Activated CD4-positive, alpha-beta memory T cell treated with anti-CD3 and anti-CD28 coated beads for 36 hours (primary cell): ENCODE measurements at places on chromosomes 5 and 9.

DNA sequence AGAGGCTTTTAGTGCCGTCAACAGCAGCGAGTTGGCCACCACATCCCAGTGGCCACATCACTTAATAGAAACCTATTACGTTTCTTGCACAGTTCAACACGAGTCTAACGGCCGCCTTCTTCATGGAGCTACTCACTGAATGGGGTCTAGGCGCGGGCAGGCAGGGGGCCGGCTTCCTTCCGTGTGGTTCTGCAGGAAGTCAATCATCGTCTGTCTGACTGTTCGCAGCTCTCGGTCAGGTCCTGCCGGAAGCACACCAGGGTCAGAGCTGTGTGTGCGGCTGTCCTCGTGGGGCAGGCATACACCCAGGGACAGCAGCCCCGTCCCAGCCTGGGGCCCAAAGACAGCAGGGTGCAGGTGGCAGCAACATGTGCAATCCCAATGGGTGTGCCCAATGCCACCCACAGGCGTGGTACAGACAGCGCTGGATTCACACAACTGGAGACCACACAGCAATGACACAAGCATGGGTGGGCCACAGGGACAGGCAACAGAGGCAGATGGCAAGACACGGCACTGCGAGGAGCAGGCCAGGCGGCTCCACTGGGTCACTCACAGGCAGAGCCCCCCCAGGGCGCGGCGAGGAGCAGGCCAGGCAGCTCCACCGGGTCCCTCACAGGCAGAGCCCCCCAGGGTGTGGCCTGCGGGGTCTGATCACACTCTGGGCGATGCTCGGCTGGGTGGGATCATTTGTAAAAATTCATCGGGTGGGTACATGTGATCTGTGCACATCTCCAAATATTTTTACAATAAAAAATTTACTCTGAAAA lies 19.1 kb upstream of the LHX3 start:
- no peak for DNase-seq

- no peak for DNase-seq
These were observed 53.1 kb downstream of the PDCD1LG2 start for GRCh38 chr9:5563417-5563815.

DNA sequence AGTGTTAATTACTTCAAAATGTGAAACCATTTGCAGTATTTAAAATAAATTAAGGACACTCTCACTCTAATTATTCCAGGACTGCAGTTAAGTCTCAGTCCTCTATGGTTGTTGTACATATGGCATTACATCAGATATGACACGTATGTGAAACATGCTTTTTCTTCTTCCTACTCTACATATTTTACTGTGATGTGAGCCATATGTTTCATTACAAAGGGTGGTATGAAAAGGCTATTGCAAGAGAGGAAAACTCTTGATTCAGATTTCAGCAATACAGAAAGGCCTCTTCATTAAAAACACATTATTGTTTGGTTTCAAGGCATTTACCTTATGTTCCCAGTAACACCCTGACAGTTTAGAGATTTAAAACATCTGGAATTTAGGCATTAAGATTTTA lies 964.5 kb upstream of the DMAC1 start:
- DNase-seq = no peak

DNA sequence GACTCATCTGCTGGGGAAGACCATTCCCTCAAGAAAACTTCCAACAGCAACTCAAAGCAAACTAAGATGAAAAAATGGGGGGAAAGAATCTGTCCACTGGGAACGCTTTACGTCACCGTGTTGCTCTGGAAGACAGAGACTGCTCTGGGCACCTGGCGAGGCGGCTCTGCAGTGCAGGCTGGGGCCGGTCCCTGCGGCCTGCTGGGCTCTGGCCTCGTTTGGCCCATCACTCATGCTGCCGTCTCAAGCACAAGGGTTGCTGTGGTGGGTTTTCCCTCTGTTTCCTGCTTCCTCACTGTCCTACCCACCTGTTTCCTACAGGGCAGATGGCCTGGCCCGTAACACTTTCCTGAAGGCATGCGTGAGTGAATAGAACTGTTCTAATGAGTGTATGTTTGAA lies 92.9 kb upstream of the OTULINL start:
- DNase-seq = no peak

DNA sequence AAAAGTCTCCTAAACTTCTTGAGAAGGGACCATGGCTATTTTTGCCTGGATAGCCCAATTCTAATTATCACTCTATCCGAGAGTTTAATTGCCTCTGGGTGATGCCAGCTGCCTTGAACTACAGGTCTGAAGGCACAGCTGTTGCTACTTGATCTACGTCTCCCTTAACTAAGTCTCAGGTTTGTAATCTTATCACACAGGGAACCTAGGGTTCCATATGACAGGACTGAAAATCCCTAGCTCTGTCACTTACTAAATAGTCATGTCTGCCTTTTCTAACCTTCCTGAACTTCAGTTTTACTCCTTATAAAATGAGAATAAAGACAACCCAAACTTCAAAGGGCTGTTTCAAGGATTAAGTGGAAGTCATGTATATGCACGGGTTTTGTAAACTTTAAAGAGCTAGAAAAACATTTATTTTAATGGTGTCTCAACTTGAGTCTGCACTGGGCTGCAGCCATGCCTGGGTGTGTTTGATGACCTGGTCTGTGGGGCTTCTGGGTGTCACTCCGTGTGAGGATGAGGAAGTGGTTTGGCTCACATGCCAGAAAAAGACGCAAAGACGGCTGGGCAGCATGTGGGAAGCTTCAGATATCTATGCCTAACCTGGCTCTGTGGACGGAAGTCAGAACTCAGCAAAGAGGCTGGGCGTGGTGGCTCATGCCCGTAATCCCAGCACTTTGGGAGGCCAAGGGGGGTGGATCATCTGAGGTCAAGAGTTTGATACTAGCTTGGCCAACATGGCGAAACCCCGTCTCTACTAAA lies 129.3 kb upstream of the SLC44A1 start:
- DNase-seq = peak; percentile 59

- peak; percentile 94 for DNase-seq
These were observed at the start of gene CETN3 for GRCh38 chr5:90409318-90410177. Gene CETN3, minus strand, starts transcription at chr5:90409756. Its CDS starts 95 bp downstream, at chr5:90409661.

- DNase-seq = no peak
These were observed 11.9 kb upstream of the TBC1D9B start for GRCh38 chr5:179919487-179920060.

DNA sequence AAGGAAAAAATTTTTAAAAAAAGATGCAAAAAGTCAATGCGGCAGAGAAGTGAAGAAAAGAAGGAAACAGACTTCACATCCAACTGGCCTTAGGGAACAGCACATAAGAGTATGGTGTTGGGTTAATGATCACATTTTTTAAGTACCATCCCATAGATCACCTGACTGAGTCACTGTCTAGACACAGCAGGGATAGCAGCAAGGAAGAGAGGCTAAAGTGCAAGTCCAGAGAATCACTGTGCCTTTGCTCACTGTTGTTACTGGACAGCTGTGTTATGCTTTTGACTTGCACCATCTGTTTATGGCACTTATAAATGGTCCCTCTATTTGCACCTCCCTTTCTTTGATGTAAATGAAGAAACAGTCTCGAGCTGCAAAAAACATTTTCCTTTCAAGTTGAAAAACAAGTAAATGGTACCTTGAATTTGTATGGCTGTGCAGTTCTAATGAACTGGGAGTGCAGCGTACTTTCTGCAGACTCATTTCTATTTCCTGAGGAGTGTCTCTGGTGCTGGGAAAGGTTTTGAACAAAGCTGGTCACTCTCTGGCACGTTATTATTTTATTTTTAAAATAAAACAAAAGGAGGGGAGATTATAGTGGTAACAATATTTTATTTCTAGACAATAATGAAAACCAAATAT lies 84.2 kb downstream of the TRPM6 start:
- no peak for DNase-seq

- no peak for DNase-seq
These were observed 88.8 kb downstream of the PHF2 start for GRCh38 chr9:93665128-93665636.

DNA sequence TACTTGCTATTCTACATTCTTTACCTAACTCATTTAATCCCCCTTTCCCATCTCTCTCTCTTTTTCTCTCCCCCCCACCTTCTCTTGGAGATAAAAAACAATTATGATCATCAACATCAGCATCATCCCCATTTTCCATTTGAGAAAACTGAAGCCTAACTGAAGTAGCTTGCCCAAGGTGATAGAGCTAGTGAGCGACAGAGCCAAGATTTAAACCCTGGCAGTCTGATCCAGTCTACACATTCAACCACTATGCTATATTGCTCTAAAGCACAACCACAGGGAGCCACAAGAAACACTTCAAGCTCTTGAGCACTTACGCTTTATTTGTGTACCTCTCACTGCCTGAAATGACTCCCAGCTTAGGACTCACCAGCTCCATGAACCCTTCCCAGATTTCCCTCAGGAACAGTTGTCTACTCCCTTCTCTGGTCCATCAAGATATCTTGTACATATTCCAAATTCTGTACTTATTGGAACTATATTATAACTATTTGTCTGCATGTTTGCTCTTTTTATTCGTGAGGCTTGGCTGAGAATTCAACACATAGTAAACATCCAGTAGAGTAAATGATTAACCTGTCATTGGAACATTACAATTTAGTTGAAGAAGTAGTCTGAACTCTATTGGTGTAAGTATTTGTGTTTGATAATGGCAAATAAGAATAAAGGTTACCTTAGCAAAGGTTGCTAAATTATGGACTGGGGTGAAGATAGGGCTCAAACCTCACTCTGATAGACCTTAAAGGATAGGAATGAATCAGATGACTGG lies 164.8 kb downstream of the EFNA5 start:
- DNase-seq = no peak

GRCh38 chr5:104267320-104268015 lies 704.9 kb upstream of the NUDT12 start:
- no peak for DNase-seq

GRCh38 chr9:111381006-111381405 lies 51.0 kb upstream of the OR2K2 start:
- DNase-seq = no peak

DNA sequence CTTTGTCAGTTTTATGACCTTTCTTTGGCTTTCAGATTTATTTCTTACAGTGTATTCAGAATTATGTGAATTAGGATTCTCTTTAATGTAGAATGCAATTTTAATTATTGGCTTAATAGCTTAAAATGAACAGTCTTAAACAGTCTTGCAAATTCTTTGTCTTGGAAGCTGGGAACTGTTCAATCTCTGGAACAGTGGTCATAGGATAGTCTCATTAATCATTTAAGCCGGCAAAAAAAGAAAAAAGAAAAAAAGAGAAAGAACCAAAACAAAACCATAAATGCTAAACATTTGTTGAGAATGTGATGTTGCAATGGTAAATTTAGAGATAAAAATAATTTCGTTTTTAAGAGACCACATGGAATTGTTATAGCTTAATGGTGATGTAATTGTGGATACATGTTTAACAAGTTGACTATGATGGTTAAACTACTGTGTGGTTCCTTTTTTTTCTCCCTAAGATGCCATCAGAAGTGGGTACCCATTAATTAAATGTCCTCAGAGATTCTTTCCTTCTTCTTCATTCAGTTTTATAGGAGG lies 61.6 kb downstream of the NNT start:
- no peak for DNase-seq

DNA sequence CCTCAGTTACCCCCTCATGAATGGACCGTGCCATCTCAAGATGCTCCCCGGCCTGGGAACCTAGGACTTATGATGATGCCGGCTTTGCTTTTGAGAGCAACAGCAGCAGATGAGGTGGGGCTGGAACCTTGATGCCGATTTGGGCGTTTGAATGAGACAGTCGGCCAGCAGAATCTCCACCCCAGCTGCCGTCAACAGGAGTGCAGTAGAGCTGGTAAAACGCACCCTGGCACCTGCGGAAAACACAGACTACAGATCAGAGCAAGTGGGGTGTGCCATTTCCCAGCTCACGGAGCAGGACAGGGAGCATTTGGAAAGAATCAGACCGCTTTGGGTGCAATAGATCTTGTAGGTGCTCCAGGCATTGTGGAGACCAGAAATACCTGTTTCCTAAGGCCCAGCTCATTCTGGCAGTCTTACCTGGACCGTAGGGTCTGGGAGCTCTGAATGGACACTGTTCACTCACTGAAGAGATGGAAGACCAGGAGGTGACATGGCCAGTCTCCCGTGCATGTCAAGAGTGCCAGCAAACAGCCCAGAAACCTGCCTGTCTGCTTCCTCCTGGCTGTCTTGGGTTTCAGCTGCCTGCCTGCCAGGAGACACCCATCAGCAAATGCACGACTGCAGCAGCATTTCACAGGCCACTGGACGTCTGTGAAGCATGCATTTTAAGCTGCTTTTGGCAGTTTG lies 317.7 kb upstream of the IRX4 start:
- DNase-seq = no peak

DNA sequence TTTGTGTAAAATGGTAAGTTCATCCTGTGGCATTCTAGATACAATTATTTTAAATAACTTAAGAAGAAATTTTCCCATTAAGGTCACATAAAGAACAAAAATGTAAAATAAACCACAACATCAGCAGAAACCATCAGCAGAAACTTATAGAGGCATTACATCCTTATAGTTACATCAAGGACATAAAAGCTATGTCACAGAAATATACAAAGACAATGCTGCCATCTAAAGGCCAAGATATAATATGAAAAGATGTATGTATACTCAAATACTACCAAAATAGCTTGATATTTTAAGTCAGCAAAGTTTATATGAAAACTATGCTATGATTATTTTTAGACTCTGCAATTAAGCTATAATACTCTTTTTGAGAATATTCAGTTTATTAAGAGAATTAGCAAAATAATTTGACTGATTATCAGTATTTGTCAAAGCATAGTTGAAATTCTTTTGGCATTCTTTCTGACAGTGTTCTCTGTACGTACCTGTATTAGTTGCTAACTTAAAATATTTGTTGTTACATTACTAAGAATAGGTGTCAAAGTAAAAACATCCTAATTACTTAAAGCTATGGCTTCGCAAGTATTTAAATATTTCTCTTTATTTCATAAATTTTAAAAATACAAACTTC lies 36.2 kb downstream of the FBXL17 start:
- DNase-seq = no peak

- DNase-seq = no peak
These were observed 12.4 kb downstream of the IL4 start for GRCh38 chr5:132686193-132686592.

GRCh38 chr9:117672369-117672768 lies 31.8 kb upstream of the TLR4 start:
- no peak for DNase-seq

DNA sequence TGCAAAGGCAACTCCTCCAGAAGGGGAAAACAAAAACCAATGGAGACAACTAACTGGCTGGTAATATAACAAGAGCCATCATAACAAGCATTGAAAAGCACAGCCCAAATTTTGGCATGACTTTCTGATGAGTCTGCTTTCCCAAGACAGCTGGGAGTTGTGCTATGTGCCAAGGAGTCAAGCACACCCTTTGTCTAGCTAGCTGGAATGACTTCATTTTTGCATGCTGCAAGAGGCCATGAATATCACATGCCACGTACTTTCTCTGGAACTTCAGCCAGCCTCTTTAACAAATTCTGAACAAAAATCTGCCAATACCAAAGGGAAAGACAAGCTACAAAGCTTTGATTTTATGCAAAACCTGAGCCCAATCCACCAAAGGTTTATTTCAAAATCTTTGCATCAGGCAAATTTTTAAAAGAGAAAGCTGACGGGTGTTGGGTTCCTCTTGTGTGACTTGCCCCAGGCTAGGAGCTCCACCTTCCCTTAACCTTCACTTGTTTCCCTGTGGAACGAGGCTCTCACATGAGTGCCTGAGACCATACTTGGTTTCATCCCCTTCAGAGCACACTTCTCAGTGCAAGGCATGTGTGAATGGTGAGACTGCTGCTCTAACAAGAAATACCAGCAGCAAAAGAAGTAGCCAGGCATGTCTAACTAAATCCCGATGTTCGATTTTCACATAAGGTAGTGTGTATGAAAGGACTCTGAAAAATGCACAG lies 47.3 kb downstream of the S1PR3 start:
- no peak for DNase-seq
